Neural progenitor cell (in vitro differentiated cells): ENCODE measurements at places on chromosomes 7 and 10.

GRCh38 chr7:141674702-141675101, 27.3 kb downstream of the DENND11 start:
- peak; percentile 80 for DNase-seq

DNA sequence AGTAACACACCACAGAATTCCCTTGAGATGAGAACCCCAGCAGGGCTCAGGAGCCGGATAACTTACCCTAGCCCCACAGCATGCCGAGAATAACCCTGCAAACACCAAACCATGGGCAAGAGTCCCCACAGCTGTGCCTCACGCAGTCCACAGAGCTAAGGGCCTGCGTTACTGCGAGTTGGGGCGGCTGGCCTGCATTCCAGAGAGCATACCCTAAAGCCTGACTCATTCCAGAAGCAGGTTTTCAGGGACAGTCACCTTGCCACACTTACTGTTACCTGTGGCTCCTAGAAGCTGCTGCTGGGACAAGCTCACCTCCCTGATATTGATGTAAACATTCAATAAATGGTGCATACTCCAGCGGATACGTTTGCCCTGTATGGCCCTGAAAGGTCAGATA, 18.6 kb downstream of the FGFR2 start:
- no peak for DNase-seq

- no peak for DNase-seq
Observed at GRCh38 chr10:6716516-6716915, 136.4 kb upstream of the PRKCQ start.

DNA sequence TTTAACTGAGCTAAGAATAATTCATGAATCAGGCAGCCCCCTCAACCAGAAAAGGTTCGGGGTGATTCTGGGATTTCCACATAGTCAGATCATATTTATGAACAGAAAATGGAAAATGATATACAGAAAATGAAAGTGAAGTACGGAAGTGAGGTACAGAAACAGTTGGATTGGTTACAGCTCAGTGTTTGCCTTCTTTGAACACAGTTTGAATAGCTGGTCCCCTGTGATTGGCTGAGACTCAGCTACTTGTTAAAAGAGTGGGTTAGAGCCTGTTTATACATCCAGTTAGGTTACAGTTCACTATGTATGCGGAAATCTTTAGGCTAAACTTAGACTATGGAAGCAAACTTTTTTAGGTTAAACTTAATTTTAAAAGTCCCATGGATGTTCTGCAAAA, 511.7 kb downstream of the PLXDC2 start:
- DNase-seq: no peak

GRCh38 chr10:69642747-69643146, 12.7 kb downstream of the FAM241B start:
- no peak for DNase-seq
